Hepatocyte (in vitro differentiated cells): ENCODE measurements at places on chromosomes 5 and 9. TPM values are rescaled to one million over a fixed set of nuclear protein-coding genes. Genes with fewer than 3 reads are reported as not detected.
A peak's percentile ranks its signal among the peaks of the same experiment; 100 is the strongest.

DNA sequence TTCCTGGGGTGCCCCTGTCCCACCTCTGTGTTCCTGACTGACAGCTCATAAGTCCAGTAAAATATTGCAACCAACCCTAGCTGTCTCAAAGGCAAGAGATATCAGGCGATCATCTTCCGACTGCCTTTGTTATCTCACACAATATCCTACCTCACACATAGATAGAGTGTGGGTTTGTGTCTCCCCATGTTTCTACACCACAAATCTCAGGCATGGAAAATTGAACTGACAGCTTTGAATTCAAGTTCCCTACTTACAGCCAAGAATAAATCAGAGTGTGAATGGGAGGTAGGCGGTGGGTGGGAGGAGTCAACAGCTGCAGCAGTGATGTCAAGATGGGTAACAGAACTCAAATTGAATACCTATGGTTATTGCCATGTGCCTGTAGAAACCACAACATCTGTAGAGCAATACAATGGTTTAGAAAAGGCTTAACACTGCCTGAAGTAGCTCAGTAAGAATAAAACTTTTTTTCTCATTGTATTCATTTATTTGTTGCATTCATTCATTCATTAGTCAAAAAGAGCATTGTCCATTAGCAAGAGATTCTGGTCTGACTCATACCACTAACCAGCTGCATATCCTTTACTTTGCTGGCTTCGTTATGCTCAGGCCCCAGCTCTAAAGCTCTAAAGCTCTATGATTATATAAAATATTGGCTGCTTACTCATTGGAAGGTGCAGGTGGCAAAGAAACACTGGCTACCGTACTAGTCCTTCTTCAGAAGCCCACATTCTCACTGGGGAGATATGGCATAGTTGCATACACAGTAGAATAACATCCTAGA is 108.2 kb upstream of the DMAC1 start:
- no peak for DNase-seq

DNA sequence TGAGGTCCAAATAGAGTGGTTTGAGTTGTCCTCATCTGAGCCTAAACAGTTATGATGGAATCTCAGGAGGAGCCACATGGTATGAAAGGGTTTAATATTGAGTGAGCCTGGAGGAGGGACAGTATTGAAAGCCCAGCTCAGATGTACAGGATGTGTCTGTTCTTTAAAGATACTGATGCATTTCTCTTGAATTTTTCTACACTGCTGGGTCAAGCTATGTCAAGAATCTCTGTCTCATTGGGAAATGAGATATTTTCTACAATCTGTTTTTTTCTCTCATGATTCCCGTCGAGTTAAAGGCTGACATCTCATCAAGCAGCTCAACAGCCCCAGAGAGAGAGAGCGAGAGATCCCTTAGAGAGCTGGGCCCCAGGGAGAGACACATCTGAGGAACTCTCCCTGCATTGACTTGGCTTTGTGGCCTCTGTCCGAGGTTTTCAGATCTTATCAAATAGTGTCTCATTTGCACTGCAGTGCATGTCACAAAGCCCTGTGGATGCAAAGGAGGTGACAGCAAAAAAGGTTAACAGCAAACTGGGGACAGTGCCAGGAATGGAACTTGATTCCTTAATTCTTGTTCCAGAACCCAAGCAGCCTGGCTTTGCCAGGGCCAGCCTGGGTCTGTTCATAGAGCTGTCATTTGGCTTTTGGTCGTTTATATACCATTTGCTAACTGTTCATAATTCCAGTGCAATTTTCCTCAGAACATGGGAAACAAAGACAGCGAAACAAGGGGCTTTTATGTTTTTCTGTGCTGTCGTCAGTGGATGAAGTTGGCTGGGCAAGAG is 19.0 kb upstream of the ACTBL2 start:
- DNase-seq, result peak; percentile 13

CDH9 gene
- polyA plus RNA-seq, result 0.80 and 2.4 TPM in 2 replicates

CLIC3 gene
- polyA plus RNA-seq, result 45.0 and 63.5 TPM in 2 replicates

DND1 gene
- polyA plus RNA-seq, result 0.52 and 0.85 TPM in 2 replicates
